ENCODE measurements at places on chromosomes 3 and 15.

DNA sequence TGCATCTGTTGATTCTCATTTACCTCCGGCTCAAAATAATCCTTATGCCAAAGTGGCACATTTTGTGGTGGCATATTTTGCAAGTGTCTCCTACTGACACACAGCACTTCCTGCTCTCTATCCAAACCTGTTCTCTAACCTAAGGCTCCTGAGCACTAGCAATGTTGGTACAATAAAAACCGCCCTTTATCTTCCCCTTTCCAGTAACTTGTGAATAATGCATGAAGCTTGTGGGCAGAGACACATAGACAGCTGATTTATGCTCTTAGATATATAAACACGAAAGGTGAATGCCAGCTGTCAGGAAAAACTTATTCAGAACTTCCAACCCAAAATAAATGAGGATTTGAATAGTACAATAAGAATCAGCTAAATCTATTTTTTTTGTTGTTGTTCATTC lies 34.6 kb upstream of the ARPIN start:
- H3K27ac ChIP-seq: no peak overlapping the region
- no peak for DNase-seq
- no peaks in the 10 kb centered on the region for H3K4me1 ChIP-seq
- no peaks in the 10 kb centered on the region for H3K27me3 ChIP-seq

GRCh38 chr3:39103324-39103693 lies 4.1 kb downstream of the GORASP1 start:
- H3K27me3 ChIP-seq: no peaks in the 10 kb centered on the region
- peaks cover 48% of the 10 kb centered on the region for H3K4me1 ChIP-seq
- H3K4me3 ChIP-seq: no peak overlapping the region
- peak overlapping the region; percentile 9 for H3K27ac ChIP-seq
- peaks cover 27% of the 10 kb centered on the region for H3K36me3 ChIP-seq

GRCh38 chr15:77877869-77878577 lies 199.5 kb downstream of the TBC1D2B start:
- no peak for DNase-seq
- peak overlapping the region; percentile 59 for H3K27ac ChIP-seq
- H3K36me3 ChIP-seq: no peaks in the 10 kb centered on the region
- H3K4me3 ChIP-seq: no peak overlapping the region
- H3K27me3 ChIP-seq: no peaks in the 10 kb centered on the region

- H3K4me3 ChIP-seq: no peak overlapping the region
- no peaks in the 10 kb centered on the region for H3K36me3 ChIP-seq
- H3K4me1 ChIP-seq: no peaks in the 10 kb centered on the region
- DNase-seq: no peak
Observed at GRCh38 chr15:50857763-50858162, 50.7 kb upstream of the AP4E1 start.

GRCh38 chr3:30741889-30742288 lies 135.5 kb downstream of the TGFBR2 start:
- H3K4me3 ChIP-seq: no peak overlapping the region
- DNase-seq: no peak
- no peaks in the 10 kb centered on the region for H3K4me1 ChIP-seq

- peaks cover 5% of the 10 kb centered on the region for H3K27me3 ChIP-seq
- H3K27ac ChIP-seq: no peak overlapping the region
- no peak overlapping the region for H3K4me3 ChIP-seq
- no peak for DNase-seq
- H3K4me1 ChIP-seq: peaks cover 16% of the 10 kb centered on the region
Observed at GRCh38 chr3:181700168-181701087, 11.3 kb upstream of the SOX2 start.

DNA sequence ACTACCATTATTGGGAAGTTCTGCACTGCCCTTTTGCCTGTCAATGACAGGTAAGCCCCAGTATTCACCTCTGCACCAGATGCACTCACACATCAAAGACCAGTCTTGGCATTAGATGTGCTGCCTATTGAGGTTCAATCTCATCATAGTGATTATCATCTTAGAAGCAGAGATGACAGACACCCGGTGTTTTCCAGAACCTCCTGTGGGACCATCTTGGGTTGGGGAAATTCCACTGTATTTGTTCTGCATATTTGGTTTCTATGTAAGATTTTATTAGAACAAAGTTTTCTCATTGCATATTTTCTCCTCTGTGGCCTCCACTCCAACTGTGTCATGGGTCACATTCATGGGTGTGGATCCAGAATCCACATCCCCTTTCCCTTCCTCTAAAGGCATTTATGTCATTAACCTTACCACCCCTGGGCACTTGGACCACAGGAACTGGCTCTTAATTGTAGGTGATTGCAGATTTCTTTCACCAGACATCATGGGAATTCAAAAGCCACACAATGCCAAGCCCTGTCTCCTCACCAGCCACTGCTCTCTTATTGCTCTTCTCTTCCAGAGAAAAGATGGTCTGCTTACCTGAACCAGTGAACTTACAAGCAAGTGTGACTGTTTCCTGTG lies 31.2 kb downstream of the PLA1A start:
- H3K4me1 ChIP-seq: no peaks in the 10 kb centered on the region
- DNase-seq: no peak
- H3K27ac ChIP-seq: no peak overlapping the region
- no peaks in the 10 kb centered on the region for H3K36me3 ChIP-seq

GRCh38 chr3:49523756-49524747 lies 30.2 kb upstream of the BSN start:
- H3K4me3 ChIP-seq: no peak overlapping the region
- no peaks in the 10 kb centered on the region for H3K27me3 ChIP-seq
- DNase-seq: no peak
- H3K27ac ChIP-seq: no peak overlapping the region
- H3K4me1 ChIP-seq: no peaks in the 10 kb centered on the region
- peaks cover 16% of the 10 kb centered on the region for H3K36me3 ChIP-seq

GRCh38 chr15:94206463-94207167 lies 24.7 kb upstream of the MCTP2 start:
- no peak for DNase-seq
- no peaks in the 10 kb centered on the region for H3K36me3 ChIP-seq
- no peak overlapping the region for H3K4me3 ChIP-seq
- H3K27me3 ChIP-seq: no peaks in the 10 kb centered on the region

GRCh38 chr3:181761906-181762305 lies 50.2 kb downstream of the SOX2 start:
- H3K27me3 ChIP-seq: peaks cover 7% of the 10 kb centered on the region
- H3K4me1 ChIP-seq: no peaks in the 10 kb centered on the region
- no peak overlapping the region for H3K4me3 ChIP-seq

DNA sequence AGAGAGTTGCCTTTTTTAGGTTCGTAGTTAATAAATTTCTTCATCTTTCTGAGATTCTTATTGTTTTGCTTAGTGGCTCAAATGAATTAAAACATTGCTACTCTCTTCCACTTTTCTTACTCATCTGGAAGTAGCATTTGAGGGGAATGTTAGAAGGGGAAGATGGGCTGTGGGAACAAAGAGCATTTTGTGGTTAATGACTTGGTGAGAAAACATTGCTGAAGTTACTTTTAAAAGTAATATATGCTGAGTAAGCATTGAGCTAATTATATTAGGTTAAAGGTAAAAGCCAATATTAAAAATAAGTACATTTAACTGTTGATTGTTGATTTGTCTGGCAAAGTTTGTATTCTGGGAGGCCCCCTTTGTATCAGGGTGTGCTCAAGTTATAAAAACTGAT lies 5.7 kb downstream of the MORF4L1 start:
- H3K4me1 ChIP-seq: peaks cover 62% of the 10 kb centered on the region
- peaks cover 21% of the 10 kb centered on the region for H3K36me3 ChIP-seq
- no peaks in the 10 kb centered on the region for H3K27me3 ChIP-seq
- DNase-seq: no peak

- H3K27ac ChIP-seq: no peak overlapping the region
- no peak for DNase-seq
- no peak overlapping the region for H3K4me3 ChIP-seq
Observed at GRCh38 chr15:49174902-49175301, 4.9 kb downstream of the GALK2 start.

DNA sequence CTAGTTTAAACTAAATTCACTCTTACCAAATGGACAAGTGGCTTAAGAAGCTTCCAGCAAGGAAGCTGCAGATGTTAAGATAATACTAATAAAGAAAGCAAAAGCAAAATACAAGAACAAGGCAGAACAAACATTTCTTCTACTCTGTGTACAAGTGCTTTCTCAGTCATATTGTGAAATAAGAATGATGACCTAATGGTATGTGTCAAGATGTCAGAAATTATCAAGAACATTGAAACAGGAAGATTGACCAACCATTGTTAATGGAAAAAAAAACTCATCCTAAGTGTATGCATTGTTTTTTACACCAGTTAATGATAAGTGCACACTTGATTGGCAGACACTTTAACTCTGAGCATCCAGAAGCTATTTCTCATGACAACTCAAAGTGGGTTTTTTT lies 65.4 kb upstream of the P2RY1 start:
- H3K4me3 ChIP-seq: no peak overlapping the region
- DNase-seq: no peak
- no peaks in the 10 kb centered on the region for H3K27me3 ChIP-seq

GRCh38 chr3:45712434-45713110 lies 23.4 kb downstream of the SACM1L start:
- no peak overlapping the region for H3K27ac ChIP-seq
- no peaks in the 10 kb centered on the region for H3K27me3 ChIP-seq
- H3K4me1 ChIP-seq: no peaks in the 10 kb centered on the region

DNA sequence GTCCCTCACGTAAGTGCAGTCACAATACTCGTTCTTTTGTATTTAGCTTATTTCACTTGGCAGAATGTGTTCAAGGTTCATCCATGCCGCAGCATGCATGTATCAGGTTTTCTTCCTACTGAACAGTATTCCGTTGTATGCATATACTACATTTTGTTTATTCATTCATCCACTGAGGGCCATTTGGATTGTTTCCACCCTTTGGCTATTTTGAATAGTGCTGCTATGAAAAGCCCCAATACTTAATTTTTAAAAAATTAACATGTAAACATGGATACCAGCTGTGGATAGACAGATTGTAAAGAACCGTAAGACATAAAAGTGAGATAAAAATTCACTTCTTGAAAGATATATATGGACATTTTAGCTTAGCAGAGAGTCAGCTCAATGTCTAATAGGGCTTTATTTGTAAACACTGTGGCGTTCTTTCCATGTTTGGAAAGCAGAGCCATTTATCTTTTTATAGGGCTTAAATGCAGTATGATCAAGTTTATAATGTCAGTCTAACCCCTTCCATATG lies 115.9 kb downstream of the VPS8 start:
- H3K27me3 ChIP-seq: no peaks in the 10 kb centered on the region
- H3K4me1 ChIP-seq: no peaks in the 10 kb centered on the region
- H3K4me3 ChIP-seq: no peak overlapping the region
- peaks cover 63% of the 10 kb centered on the region for H3K36me3 ChIP-seq
- H3K27ac ChIP-seq: no peak overlapping the region

- peak; percentile 28 for DNase-seq
- no peak overlapping the region for H3K27ac ChIP-seq
- no peaks in the 10 kb centered on the region for H3K4me1 ChIP-seq
Observed at GRCh38 chr15:81098861-81099651, 35.0 kb upstream of the CFAP161 start.

- DNase-seq: peak; percentile 64
- peaks cover 13% of the 10 kb centered on the region for H3K36me3 ChIP-seq
- H3K27me3 ChIP-seq: no peaks in the 10 kb centered on the region
- H3K27ac ChIP-seq: peak overlapping the region; percentile 87
- no peaks in the 10 kb centered on the region for H3K4me1 ChIP-seq
Observed at GRCh38 chr3:123333401-123333800, 115.5 kb downstream of the ADCY5 start.

DNA sequence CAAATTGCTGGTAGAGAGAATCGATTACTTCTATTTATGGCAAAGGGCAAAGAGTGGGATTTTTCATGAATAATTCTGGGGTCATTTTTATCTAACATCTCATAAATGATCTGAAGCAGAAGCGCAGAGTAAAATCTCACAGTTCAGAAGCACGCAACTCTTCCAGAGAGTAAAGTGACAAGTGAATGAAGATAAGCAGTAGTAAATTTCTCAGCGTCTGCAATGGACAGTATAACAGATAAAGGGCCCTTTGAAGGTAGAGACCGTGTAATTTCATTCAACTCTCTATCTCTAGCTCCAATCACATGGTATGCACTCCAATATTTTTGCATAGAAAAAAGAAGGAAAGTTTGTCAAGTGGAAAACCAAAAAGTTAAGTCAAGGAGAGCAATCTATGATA lies 521.1 kb upstream of the NECTIN3 start:
- H3K27ac ChIP-seq: no peak overlapping the region
- no peak overlapping the region for H3K4me3 ChIP-seq
- no peak for DNase-seq
- no peaks in the 10 kb centered on the region for H3K27me3 ChIP-seq

DNA sequence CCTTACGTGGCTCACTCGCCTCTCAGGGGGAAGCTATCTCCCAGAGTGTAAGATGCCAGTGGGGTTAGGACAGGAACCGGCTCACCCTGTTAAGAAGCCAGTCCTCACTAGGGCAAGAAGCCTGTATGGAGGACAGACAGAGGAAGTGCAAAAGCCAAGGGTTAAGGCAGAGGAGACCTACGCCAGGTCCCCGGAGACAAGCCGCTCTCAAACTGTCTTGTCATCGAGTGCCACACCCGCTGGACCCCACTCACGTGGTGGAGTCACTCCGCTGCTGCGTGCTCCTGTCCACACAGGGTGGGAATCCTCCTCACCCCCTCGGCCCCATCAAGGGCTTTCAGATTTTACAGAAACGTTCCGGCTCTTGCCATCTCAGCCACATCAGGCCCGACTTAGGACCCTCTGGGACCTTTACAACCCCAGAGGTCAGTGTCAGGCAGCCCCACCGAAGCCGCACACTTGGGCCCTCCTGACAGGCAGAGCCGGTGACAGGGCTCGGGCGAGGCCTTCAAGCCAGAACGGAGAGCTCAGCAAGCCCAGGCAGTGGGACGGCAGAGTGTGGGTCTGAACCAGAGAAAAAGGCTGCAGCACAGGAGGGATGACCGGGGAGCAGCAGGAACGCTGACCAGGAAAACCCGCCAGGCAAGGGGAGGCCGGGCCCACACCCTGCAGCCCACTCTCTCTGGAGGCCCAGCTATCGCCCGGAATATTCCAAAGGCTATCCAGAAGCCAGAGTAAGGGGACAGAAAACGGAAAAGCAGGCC lies 61.7 kb downstream of the XXYLT1 start:
- no peak for DNase-seq
- H3K27ac ChIP-seq: peak overlapping the region; percentile 76
- peaks cover 37% of the 10 kb centered on the region for H3K4me1 ChIP-seq
- no peaks in the 10 kb centered on the region for H3K27me3 ChIP-seq
- H3K4me3 ChIP-seq: no peak overlapping the region

DNA sequence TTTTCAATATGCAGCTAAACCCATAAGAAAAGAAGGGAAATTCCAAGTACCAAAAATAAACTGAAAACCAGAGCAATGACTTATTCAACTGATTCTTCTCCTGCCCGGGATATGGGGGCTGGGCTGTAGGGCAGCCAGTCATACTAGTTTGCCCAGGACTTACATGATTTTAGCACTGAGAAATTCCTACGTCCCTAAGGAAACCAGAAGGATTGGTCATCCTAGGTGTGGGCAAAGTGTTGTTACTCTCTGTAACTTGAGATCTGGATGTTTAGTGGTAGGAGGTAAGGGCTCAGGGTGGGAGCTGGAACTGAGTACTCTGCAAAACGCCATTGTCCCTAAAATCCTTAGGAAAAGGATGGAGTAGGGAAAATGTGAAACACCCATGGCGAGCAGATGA lies 1.2 kb upstream of the DAZL start:
- H3K4me1 ChIP-seq: no peaks in the 10 kb centered on the region
- H3K36me3 ChIP-seq: no peaks in the 10 kb centered on the region
- H3K27ac ChIP-seq: no peak overlapping the region

DNA sequence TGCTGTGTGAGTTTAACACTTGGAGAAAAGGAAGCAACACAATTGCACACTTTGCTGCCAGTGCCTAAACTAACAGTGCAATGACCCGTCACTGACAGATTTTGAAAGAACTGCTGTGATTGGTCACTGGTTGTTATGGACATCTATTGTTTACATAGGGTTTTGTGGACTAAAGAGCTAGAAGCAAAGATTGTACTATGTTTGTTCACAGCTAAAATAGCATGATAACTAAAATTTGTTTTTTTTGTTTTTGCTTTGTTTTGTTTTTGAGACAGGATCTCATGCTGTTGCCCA lies 112.4 kb upstream of the GOLGA8J start:
- no peak overlapping the region for H3K4me3 ChIP-seq
- DNase-seq: no peak
- no peaks in the 10 kb centered on the region for H3K4me1 ChIP-seq

Measured in tibial artery (tissue), 4 donors.